ENCODE measurements at places on chromosomes 5 and 9.

DNA sequence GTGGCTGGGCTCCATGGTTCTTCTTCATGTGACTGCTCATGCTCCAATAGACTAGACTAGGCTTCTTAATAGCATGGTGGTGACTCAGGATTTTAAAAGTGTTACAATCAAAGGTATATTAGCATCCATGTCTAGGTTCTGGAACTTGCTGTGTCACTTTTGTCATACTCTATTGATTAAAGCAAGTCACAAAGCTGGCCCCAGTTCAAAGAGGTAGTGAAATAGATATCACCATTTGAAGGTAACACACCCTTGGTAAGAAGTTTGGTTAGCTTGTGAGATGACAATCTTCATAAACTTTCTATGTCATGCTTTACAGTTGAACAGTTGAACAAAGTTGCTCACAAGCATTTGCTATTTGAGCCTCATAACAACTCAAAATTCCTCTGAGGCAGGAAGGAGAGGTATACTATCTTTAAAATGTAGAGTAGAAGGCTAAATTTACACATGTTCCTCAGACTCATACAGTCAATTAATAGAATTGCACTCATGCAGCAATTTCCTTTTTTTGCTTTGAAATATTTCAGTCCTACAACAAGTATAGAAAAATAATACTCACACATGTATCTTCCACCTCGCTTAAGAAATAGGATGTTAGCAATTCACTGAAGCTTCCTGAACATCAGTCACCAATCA lies 56.8 kb upstream of the TMEM252 start:
- DNase-seq: no peak

DNA sequence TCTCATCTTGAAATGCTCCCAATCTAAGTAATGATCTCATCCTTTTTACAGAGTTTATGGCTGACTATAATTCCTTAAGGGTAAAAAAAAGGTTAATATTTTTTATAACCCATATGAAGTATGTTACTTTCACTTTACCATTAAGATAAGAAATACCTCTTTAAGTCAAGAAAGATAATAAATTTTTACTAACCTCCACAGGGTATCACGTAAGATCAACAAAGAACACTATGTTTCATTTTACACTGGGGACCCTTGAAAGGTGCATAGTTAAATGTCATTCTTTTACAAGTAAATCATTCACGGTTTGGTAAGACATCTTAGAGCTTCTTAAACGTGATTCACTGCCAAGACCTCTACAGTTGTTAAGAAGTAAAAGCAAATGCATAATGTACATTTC lies 472.7 kb upstream of the CDH9 start:
- no peak for DNase-seq

DNA sequence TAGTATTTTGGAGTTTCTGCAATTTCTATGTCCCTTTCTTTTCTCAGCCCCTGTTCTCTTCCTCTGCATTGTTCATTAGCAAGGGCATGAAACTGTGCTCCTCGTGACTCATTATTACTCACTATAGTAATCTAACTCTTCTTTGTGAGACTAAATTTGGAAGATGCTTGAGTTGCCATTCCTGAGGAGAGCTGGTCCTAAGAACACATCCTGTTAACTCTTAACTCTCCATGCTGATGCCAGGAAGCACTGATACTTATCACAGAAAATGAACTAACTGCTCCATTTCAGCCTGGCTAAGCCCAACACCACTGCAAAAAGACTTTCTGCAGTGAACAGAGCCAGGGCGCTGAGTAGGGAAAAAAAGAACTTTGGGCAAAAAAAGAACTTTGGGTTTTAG lies 10.6 kb upstream of the CSNK1A1 start:
- DNase-seq: no peak

DNA sequence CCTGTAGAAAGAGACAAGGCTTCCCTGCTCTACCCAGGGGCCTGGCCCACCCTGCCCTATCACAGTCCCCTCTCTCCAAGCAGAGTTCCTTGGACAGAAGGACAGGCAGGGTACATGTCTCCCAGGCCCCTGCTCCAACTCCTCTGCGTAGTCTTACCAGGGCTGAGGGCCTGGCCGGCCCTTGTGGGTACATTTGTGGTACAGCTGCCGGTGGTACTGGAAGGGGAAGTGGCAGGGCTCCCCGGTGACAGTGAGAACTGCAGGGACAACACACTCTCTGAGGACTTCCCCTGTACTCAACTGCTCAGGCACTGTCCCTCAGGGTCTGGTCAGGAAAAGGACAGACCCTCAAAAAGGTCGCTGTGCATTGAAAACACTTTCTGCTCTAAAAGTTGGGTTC lies 3.6 kb downstream of the F12 start:
- DNase-seq: no peak

- DNase-seq: no peak
These were observed 234.3 kb downstream of the FANCC start for GRCh38 chr9:95083086-95083768.

GRCh38 chr9:93058355-93059010 lies at the start of gene SUSD3:
Gene SUSD3, plus strand, starts transcription at chr9:93058701. Its CDS starts 42 bp downstream, at chr9:93058743.
- DNase-seq: no peak

Measured in DMS 273 treated with DMSO at 0.1 percent for 48 hours (cell line).